ENCODE measurements at places on chromosomes 16 and 17.

GRCh38 chr16:86834451-86835035 is 256.2 kb downstream of the FOXL1 start:
- no peak for DNase-seq

DNA sequence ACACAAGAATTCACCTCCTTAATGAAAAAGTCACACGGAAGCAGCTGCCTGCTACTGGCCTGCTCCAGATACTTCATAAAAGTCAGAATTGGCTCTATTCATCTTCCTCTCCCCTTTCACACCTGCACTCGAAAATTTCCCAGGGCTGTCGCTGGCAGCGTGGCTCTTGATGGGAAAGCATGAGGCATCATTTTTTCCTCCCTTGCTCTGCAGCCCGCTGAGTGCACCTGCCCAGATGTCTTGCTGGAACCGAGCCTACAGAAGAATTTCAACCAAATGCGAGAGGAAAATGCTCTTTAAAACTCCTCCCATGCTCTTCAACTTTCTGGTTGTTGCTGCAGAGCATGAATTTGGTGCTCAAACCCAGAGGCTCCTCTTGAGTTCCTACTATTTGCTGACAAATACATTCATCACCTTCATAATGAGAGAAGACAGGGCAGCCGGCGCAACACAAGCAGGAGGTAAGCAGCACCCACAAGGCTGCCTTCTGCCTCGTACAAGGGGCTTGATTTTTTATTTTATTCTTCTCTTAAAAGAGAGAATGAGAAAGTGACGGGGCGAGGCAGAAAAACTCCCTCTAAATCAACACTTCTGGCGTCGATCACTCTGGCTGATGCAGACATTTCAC is 146.8 kb downstream of the ZFHX3 start:
- no peak for DNase-seq

DNA sequence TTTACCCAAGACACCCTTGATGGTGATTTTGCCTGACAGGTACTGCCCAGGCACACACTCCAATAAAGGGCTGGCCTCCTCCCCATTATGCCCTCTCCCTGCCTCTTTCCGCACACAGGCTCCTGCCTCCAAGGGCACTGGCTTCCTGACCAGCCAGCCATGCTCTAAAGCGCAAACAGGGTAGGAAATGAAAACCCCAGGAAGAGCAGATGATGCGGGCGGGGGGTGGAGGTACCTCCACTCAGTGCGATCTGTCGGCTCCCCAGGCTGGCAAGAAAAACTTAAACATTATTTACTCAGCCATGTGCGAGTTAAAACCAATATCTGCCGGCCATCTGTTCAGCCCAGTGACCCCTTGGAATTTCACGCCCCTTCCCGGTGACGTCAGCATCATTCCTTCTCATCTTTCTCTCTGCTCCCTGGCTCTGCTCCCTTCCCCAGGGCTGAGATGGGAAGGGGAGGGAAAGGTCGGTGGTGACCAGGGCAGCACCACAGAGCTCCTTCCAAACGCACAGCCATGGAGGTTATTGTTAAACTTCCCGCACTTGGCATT is 262.5 kb downstream of the CBLN1 start:
- DNase-seq: no peak

DNA sequence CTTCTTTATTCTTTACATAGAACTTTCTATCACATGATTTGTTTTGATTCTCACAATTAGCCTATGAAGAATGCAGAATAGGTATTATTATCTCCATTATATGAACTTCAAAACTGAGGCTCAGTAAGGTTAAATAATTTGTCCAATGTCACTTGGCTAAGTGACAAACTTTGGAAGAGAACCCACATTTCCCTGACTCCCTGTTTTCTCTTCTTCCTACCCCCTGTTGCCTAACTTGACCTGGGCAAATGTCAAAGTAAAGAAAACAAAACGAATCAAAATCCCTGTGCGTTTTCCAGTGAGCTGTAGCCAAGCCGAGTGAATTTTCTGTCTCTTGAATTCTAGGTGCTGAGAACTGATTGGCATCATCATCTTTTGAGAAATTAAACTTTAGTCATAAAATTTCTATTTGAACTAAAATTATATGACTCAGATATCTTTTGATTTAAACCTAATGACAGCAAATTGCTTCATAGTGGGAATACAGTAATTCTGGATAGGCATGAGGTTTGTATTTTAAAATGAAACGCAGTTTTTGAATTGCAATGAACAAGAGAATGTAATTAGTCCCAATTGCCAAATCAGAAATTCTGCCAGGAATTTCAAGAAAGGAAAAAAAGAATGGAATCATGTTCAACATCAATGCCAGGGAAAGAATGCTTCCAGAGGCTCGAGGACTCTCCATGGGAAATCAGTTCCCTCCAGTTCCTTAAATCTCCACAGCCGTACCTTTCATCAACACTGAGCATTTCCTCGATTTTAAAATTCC is 4.6 kb upstream of the NACA2 start:
- no peak for DNase-seq

GRCh38 chr17:78110363-78111015 is 18.1 kb downstream of the TMC6 start:
- no peak for DNase-seq

DNA sequence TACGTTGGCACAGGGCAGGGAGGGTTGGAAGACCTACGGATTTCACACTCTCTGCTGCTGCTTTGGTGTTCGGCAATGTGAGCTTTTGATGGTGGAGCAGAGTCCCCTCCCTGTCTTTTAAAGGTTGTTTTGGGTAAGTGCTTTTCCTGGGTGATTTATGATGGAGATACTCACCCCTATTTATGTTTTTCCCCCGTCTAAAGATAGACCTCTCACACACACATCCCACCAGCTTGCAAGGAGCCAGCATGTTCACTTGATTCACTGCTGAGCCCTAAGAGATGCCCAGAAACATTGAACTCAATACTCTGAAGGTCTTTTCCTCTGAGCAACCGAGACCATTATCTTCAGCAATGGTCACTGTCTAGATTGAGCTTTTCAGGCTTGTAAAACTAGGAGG is 8.3 kb downstream of the RBFOX1 start:
- no peak for DNase-seq

GRCh38 chr16:87382023-87382785 is 1.4 kb downstream of the FBXO31 start:
- peak; percentile 22 for DNase-seq

GRCh38 chr17:80899402-80900268 is 92.0 kb upstream of the CHMP6 start:
- peak; percentile 74 for DNase-seq

DNA sequence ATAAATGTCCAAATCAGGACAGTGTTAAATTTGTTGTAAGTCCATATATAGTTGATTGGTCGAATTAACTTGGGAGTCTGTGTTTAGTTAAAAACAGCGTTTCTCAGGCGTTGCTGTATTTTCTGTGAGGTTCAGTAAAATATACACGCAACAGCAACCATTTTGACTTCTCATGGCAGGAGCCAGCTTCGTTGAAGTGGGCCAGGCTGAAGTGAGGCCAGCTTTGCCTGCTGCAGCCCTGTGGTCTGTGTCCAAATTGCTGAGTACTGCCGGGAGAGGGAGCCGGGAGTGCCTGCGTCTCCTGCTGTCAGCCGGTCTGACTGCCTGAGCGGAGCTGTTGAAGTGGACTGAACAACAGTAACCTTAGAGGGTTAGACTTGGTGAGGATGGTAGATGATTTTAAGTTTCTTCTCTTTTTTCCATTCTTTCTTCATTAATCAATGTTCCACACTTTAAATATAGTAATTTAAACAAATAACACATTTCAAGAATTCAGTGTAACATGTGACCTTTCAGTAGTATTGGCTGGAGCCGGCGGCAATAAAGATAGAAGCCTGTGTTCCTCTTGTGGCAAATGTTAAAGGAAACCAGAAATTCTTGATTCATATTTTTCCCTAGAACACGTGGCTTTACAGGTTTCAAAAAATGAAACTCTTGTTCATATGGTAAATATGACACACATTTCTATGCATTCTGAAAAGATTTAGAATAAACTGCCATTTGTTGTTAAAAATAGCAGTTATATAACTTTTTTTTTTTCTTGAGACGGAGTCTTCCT is 37.0 kb upstream of the ZNF750 start:
- peak; percentile 63 for DNase-seq

GRCh38 chr16:64983963-64984362 is 137.9 kb downstream of the CDH11 start:
- DNase-seq: peak; percentile 15

DNA sequence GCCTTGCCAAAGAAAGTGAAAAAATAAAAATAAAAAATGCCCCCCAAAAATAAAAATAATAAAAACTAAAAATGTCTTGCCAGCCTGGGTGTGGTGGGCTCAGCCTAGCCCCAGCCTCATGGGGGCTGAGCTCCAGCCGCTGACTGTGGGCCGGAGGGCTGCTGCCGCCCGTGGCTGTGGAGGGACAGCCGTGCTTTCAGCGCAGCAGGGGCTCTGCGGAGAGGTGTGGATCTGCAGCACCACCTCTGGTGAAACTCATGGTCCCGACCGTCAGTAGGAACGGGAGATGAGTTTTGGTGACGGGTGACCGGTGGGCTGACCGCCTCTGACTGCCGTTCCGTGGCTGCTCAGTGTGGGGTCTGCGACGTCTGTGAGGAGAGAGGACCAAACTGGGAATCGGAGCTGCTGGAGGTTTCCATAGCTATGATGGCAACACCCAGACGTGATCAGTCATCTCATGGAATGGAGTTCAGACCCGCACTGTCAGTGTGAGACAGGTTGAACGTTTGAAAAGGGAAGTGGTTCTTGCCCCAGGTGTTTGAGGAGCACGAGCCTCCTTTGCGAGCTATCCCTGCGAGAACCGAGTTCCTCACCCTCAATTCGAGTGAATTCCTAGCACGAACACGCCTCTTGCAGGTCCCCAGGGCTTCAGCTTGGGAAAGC is 12.0 kb upstream of the RPL13 start:
- no peak for DNase-seq

DNA sequence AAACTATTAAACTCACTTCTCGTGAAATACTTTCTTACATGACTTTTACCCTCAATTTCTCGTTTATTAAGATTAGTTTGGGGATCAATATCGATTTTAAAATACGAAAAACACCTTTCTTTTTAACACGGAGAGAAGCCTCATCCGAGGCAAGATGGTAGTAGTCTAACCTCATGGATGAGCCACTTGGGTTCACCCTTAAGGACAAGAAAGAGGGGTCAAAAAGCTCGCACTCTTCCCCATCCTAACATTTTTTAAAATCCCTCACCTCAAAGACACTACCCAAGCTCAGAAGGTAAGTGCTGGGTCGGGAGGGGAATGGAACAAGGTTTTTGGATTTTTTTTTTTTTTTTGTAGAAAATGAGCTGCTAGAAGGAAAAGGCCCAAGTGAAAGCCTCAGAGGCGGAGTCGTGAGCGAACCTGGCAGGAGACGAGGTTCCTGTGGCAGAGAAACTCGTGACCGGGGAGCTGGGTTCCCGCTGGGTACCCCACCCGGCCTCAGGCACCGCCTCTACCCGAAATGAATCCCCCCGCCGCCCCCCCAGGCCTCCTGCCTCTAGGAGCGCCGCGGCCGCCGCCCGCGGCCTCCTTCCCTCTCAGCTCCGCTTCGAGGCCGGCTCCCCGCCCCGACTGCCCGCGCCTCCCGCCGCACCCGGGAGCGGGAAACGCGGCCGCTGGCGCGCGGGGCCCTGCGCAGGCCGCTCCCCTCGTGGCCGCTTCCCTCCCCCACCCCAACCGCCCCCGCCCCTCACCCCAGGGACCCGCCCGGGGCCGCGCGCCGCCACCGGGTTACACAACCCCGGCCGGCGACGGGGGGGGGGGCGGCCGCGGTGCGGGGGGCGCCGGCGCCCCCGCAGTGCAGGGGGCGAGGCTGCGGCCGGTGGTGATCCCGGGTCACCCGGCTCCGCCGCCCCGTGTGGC is 1.6 kb downstream of the NUFIP2 start:
- DNase-seq: peak; percentile 84

- peak; percentile 81 for DNase-seq
Measured at GRCh38 chr17:57747221-57748017, 2.3 kb upstream of the CCDC182 start.

DNA sequence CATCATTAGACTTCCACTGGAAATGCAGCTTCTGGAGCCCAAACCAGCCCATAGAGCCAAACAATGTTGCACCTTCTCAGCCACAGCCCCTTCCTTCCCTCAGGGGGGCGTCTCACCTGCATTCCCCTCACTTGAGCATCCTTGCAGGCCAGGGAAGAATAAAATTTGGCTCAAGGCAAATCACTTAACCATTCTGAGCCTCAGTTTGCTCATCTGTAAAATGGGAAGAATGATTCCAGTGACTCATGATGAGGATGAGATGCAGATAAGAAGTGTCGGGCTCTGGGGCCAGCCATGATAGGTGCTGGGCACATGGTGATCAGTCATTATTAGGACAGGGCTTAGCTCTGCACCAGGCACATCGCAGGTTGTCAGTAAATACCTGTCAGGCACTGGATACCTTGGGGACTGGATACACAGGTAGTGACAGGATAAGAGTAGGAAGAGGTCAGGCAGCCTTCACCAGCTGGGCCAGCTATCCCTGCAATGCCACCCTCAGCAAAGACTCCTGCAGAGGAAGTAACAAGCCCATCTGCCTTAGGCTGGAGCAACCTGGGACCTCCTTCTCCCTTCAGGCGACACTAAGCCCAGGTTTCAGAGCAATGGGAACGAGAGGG is 208.0 kb upstream of the TNRC6C start:
- no peak for DNase-seq

GRCh38 chr16:79994418-79994817 is 393.9 kb upstream of the MAF start:
- no peak for DNase-seq

DNA sequence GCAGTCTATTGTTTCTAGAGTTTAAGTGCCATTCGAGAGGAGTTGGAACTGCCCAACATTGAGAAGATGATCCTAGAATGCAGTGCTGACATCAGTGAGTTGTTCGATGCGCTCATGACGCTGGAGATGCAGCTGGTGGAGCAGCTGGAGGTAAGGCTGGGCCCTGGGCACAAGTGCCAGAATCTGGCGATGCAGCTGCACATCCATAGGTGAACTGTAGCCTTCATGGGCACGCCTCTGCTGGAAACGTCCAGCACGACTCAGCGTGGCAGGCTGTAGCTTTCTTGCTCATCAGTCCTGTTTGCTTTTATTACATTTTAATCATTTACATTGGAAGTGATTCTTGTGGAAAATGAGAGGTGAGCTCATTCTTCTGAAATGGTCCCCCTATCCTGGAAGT is 31.7 kb downstream of the DRC3 start:
- no peak for DNase-seq

DNA sequence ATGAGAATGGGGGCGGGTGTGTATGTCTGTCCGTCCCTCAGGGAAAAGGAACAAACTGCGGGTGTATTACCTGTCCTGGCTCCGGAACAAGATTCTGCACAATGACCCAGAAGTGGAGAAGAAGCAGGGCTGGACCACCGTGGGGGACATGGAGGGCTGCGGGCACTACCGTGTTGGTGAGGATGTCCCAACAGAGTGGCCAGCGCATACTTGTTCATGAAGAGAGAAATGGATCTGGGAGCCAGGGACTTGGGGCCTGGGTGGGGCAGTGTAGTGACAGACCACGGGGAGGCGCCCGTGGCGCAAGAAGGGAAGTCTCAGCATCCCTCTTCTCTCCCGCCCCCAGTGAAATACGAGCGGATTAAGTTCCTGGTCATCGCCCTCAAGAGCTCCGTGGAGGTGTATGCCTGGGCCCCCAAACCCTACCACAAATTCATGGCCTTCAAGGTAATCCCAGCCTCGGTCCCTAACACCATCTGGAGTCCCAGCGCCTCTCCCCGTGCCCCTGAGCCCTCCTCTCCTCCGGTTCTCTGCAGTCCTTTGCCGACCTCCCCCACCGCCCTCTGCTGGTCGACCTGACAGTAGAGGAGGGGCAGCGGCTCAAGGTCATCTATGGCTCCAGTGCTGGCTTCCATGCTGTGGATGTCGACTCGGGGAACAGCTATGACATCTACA is 3.5 kb upstream of the C17orf107 start:
- DNase-seq: no peak

- DNase-seq: no peak
Measured at GRCh38 chr17:27256225-27257030, 37.5 kb upstream of the WSB1 start.

Measured in hematopoietic multipotent progenitor cell treated with erythropoietin and hydrocortisone succinate and interleukin-3 and kit ligand, for 6 days (in vitro differentiated cells).